ENCODE measurements at places on chromosomes 1 and 21.

DNA sequence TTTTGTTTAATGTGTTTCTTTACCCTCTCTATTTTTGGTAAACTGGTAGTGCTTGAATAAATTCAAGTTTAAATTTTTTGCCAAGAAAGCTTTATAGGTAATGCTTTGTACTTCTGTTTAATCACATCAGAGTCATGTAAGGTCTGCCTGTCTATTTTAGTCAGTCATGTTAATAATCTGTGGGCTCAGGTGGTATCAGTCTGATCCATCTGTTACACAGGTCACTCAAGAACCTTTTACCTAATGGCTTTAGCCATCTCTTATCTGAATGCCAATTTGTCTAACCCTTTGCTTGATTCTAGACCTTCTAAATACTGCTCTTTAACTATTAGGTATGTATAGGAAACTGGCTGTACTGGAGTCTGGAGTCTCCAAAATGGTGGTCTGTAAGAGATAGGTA lies 16.6 kb downstream of the MDM4 start:
- no peak for DNase-seq

GRCh38 chr21:33964706-33965325 lies 49.2 kb upstream of the ATP5PO start:
- DNase-seq, result peak; percentile 20

GRCh38 chr1:77655431-77655974 lies 27.0 kb downstream of the ZZZ3 start:
- DNase-seq, result no peak

DNA sequence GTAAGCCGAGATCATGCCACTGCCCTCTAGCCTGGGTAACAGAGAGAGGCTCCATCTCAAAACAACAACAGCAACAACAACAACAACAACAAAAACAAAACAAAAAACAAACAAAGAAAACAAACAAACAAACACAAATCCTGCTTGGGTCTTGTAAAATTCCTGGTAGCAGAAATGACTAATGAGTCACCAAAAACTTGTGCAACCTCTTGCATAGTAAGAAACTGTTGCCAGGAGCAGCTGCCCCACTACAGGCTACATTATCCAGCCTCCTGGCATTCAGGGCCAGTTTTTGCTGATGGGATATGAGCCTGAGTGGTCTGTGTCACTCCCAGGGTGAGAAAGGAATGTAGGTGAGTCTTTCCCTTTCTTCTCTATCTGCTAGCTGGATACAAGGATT lies 245.4 kb downstream of the TNR start:
- DNase-seq, result no peak

DNA sequence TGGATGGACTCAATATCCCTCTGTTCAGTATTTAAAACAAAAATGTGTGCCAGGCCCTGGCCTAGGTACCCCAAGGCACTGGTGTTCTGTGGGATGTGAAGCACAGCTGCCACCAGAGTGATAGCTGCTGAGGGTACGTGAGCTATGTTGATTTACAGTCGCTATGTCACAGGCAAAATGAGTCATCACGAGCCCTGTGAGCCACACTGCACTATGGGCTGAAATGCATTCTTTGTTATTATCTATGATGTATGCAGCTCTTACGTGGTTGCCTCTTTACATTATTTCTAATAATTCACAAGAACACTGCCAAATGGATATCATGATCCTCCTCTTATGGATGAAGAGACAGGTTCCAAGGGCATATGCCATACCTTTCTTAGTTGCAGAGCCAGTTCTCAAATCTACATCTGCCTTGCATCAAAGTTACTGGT lies 2.1 kb downstream of the TEX38 start:
- DNase-seq, result no peak

GRCh38 chr1:77406661-77407060 lies 124.8 kb downstream of the AK5 start:
- no peak for DNase-seq

DNA sequence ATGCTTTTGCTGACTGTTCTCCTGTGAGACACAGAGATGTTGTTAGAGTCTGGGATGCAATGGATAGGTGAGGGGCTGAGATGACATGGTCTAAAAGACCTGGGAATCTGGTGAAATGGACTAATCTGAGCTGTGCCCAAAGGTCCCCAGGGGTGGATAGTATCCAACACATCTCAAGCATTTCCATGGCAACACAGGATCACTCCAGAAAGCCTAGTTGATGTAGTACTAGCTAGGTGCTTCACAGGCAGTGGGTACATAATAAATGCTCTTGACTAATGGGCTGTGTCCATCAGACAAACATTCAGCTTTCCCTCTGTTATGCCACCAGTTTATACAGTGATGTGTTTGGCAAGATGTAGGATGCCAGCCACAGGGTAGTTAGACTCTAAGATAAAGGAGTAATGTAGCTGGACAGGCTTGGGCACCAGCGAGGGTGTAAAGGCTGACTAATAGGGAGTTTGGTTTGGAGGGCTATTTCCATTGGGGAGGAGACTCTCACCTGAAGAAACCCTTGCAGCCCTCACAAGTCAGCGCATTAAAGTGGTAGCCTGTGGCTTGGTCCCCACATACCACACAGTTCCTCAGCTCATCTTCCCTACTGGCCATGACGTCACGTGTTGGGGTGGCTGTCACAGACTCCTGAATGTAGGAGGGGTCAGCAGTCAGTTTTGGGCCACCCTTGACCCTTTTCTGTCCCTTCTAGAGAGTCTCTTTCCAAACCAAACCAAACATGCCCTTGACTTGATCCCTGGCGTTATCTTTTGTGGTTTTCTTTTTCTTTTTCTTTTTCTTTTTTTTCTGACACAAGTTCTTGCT lies 1.8 kb downstream of the NR1I3 start:
- DNase-seq, result no peak

GRCh38 chr1:169012416-169012815 lies 94.1 kb upstream of the ATP1B1 start:
- DNase-seq, result no peak

All from vagina (tissue), 2 donors.